ENCODE measurements at places on chromosomes 4 and X. TPM values are rescaled to one million over a fixed set of nuclear protein-coding genes. Genes with fewer than 3 reads are reported as not detected.

DNA sequence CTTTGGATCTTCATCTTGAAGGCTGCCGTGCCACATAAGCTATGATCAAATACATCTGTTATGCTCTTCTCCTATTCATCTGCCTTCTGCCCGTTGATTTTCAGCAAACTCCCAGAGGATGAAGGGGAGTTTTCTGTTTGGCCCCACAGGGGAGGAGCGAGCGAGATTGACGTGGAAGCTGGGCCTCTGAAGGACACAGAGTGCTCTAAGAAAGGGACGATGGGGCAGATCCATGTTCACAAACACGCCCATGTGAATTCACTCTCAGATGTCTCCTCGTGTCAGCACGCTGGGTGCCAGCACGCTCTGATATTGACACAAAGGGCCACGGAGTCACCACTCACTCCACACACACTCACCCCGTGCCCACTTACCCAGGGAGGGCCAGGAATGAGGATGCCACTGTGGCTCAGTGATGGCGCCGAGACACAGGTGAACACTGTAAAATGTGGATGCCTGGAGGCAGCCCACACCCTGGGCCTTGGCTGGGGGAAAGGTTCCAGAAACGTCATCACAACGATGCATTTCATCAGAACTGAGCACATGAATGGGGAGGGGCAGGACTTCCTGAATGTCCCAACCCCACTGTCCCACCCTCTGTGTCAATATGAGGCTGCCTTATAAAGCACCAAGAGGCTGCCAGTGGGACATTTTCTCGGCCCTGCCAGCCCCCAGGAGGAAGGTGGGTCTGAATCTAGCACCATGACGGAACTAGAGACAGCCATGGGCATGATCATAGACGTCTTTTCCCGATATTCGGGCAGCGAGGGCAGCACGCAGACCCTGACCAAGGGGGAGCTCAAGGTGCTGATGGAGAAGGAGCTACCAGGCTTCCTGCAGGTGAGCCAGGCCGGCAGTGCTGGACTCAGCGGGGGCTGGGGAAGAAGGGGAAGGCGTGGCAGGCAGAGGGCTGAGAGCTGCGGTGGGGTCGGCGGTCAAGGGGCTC lies at the start of gene S100P:
TSS of gene S100P (plus strand) at position 648 of the 946 bp plus-strand sequence. CDS start at position 703, 55 bp downstream.
- H3K4me3 ChIP-seq = peak within 1 kb of the TSS; percentile 80
- peaks cover 92% of the 10 kb centered on the region for H3K4me1 ChIP-seq
- no peaks in the 10 kb centered on the region for H3K36me3 ChIP-seq
- H3K27me3 ChIP-seq = no peaks in the 10 kb centered on the region
- peak within 1 kb of the TSS; percentile 94 for H3K27ac ChIP-seq
- no peak for DNase-seq

DNA sequence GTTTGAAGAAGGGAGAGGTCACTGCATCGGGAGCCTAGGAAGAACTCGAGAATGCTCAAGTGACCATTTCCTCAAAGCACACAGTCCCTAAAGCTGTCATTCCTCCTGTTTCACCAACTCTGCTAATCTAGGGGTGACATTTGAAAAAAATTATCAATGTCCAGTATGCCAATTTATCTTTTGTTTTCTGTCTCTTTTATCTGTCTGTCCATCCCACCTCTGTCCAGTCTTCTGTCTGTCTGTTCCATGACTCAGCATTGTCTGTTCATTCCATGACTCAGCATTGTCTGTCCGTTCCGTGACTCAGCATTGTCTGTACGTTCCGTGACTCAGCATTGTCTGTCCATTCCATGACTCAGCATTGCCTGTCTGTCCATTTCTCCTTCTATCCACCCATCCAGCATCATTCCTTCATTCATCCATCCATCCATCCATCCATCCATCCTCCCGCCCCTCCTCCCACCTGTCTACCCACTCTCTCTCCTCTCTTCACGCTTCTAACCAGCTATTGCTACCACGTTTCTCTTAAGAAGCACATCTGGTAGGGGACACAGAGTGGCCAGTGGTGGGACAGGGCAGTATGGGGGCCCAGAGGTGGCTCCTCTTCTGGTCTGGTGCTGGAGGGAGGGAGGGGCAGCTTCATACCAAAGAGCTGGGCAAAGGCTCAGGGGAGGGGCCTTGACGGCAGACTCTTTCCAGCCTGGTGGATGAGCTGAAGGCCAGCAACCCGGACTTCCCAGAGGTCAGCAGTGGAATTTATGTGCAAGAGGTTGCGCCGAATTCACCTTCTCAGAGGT lies 34.1 kb downstream of the HTRA3 start:
- DNase-seq = no peak
- no peak overlapping the region for H3K4me3 ChIP-seq
- peaks cover 1% of the 10 kb centered on the region for H3K36me3 ChIP-seq
- H3K27ac ChIP-seq = peak overlapping the region; percentile 4

GABRB1 gene
- total RNA-seq = not detected

GRCh38 chrX:30141966-30142365 lies 73.4 kb upstream of the MAGEB2 start:
- no peaks in the 10 kb centered on the region for H3K36me3 ChIP-seq
- no peak overlapping the region for H3K27ac ChIP-seq
- no peak for DNase-seq
- no peaks in the 10 kb centered on the region for H3K4me1 ChIP-seq

TMSB15C gene
- 5.4 TPM for total RNA-seq
